Skeletal muscle cell (primary cell): ENCODE measurements at places on chromosomes 2 and 18.
A peak's percentile ranks its signal among the peaks of the same experiment; 100 is the strongest.

GRCh38 chr2:19879120-19879519, 22.7 kb downstream of the TTC32 start:
- no peak for DNase-seq

DNA sequence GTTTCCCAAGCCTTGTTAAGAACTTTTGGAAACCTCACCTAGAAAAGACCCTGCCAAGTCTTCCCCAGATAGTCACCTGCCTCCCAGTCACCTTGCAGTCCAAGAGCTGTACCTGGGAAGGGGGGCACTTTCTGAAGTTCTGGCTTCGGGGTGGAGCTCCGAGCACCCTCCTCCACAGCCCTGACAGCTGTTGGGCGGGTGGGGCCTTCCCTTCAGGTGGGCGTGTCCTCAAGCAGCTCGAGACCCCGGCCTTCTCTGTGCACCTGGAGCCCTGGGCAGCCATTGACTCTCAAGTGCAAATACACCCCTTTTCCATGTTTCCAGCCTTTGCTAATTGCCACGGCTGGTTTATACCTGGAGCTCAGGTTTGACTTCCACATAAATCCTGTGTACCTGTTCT, 37.0 kb upstream of the IGFBP5 start:
- no peak for DNase-seq

DNA sequence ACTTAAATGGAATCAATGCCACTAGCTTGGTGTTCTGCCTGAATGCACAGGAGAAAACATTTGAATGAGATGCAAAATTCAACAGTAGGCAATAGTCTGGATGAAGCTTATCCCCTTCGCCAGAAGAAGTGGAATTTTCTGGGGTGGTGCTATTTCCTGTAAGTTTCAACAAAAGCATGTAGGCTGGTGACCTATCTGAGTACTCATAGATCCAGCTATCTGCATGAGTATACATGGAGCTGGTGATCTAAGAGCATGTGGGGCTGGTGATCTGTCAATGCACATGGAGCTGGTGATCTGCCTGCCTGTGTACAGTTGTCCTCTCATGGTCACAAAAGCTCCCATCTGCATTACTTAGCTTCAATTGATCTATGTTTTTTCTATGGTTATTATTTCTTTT, 71.2 kb downstream of the SLC9A4 start:
- no peak for DNase-seq

GRCh38 chr2:168583064-168583709, 127.1 kb downstream of the CERS6 start:
- no peak for DNase-seq

DNA sequence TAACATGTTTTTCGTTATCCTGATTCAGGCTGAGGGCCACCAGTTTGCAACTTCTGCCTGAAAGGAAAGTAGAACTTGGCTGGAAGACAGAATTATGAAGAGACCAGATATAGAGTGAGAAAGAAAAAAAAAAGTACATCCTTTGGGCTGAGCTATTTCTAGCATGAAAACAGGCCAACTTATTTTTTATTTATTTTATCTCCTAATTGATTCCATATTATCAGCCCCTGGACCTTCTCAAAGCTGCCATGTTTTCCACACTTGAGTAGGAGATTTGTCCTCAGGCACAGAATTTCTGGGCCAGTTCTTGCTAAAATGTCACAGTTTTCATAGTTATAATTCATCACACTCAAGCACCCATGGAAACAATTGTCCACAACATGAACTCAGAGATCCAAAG, 586.8 kb upstream of the CNTNAP5 start:
- no peak for DNase-seq

DNA sequence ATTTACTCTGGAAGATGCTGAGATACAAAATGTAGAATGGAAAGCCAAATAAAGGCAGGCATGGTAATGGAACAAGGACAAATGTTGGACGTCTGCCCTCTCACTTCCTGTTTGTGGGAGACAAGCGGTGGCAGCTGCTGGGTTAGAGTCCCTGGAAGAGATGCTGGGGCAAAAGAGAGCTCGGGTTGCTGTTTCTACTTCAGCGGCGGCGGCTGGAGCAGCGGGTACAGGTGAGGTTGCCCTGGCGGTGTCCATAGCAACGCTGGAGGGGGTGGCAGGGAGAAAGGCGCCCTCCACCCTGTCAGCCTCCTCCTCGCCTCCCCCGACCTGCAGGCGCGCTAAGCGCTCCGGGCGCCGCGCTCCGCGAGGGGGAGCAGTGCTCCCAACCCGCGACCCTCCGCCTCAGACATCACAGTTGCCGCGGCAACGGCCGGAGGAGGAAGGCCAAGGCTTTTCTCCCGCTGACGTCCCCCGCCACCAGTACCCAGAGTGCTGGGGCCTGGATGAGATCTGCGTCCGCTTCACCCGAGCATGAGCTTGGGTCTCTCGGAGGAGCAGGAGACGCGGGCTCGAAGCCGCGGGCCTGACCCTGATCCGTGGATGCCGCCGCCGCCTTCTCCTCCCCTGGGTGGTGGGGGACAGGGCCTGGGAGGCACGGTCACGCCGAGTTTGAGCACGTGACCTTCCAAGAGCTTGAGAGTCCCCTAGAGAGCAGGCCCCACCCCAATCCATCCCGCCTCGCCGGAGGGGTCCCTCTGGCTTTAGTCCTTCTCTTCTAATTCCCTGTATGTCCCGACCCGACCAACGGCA, 65.6 kb downstream of the NOL4 start:
- DNase-seq = no peak

GRCh38 chr2:54459037-54459441, 2.9 kb downstream of the SPTBN1 start:
- no peak for DNase-seq

DNA sequence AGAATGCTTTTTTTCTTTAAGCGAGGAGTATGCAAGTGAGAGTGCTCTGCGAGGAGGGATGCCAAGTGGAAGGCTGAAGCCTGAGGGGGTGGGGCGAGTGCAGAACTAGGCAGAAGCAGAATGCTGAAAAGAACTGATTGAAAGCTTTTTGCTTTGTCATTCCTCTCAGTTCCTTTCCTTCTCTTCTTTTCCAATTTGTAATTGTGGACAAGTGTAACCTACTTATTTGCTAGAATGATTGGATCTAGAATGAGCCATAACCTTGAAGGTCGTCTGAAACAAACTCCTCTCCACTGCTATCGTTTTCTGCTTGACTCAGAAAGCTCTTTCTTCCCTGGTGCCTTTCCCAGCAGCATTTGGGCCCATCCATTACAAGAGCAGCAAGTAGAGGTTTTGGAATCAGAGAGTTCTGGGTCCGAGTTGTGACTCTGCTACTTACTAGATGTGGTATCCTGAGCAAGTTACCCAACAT, 115.3 kb downstream of the METTL8 start:
- no peak for DNase-seq

DNA sequence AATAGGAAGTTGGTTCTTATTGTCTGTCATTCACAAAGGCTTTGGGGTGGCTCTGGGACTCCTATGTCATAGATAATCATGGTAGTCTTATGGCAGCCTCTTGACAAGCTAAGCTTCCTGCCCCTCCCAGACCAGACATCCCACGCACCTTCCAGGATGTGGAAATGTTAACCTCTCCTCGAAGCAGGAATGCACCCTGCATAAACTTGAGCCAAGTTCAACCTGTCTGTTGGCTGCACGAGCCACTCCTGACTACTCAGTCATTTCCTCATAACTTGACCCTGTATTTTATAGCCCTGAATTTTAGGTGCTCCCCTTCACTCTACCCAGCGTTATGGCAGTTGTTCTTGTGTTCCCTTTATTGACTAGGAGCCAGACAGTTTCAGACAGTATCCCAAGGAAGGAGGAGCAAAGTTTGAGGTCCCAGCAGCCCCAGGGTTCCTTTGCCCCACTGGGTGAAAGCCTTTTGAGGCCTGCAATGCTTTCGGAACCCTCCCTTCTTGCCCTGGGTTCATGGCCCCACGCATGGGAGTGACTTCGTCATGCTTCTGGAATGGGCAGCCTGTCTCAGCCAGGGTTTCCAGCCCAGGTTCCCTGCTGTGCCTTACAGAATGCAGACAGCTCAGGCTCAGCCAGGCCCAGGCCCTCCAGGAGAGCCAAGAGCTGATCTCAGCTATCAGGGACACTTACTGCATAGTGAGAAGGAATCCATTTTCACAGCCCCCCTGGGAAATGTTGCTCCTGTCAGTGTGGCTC, 15.6 kb upstream of the INO80C start:
- DNase-seq = peak; percentile 60

- no peak for DNase-seq
Measured at GRCh38 chr2:11224887-11225286, 69.6 kb downstream of the SLC66A3 start.

- no peak for DNase-seq
Measured at GRCh38 chr2:118721817-118722551, 125.5 kb downstream of the EN1 start.

DNA sequence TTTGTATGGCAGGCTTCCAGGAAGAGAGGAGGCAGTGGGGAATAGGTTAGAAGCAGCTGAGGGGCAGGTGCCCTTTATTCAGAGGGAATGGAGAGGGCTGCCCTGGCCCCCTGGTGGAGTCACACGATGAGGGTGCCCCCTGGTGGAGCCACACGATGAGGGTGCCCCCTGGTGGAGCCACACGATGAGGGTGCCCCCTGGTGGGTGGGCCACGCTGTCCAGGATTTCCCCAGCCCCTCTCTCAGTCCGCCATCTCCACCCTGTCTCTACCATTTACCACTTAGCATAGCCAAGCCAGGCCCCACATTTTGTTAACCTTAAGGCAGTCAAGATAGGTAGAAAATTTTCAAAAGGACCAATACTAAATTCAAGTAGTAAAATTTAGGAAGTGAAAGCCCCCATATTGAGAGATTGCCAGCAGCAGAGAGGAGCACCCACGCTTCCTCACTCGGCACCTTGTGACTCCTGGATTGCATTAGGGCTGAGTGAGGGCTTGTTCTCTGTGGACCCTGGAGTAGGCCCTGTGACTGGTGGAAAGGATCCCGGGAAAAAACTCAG, 10.4 kb upstream of the FAM228A start:
- DNase-seq = no peak

- no peak for DNase-seq
Measured at GRCh38 chr18:59308938-59309260, 9.6 kb downstream of the CPLX4 start.

DNA sequence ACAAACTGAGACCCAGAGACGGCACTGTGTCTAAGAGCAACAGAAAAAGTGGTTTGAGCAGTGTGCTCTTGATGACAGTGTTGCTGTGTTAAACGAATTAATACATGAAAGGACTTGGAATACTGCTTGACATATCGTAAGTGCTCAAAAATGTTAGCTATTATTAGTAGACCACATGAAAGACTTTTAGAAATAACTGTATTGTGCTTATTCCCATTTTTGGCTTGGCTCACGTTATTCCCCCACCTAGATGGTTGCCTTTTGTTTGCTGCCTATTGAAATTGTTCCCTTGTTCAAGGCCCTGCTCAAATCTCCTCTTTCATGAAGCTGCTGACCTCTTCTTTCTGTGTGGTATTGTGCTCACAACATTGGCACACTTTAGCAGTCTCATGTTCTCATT, 27.8 kb upstream of the C2orf74 start:
- DNase-seq = no peak

DNA sequence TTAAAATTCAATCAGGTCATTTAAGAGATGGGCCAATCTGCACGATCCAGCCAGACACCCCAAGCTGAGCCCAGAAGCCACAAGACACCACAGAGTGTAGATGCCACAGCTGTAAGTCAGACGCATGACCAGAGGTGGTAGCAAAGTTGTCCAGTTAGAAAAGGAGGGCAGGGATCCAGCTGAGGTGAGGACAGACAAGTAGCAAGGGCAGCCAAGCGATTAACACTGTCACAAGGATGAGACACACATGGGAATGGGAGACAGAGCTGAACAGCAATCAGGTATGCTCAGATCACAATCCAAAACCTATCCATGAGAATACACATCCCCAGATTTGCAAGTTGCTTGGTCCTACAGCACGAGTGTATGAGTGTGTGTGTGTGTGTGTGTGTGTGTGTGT, 143.4 kb upstream of the STK17B start:
- DNase-seq = no peak

DNA sequence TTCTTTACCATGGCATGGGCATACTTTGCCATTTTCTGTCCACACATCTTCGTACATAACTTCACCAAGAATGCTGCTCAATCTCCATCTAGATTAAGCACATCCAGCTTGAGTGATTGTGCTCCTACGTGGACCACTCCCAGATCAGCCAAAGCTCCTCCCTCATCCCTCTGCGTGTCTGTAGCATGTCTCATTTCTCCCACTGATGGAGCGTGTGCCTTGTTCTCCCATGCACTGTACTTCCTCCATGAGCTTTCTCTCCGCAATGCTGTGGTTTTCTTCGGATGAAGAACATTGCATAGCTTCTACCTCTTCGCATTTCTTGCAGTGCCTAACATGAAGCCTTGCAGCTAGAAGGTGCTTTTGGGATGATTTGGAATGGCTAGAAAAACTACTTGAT, 13.5 kb downstream of the CCL20 start:
- DNase-seq = no peak

GRCh38 chr2:25366629-25367028, 24.9 kb upstream of the DNMT3A start:
- no peak for DNase-seq

DNA sequence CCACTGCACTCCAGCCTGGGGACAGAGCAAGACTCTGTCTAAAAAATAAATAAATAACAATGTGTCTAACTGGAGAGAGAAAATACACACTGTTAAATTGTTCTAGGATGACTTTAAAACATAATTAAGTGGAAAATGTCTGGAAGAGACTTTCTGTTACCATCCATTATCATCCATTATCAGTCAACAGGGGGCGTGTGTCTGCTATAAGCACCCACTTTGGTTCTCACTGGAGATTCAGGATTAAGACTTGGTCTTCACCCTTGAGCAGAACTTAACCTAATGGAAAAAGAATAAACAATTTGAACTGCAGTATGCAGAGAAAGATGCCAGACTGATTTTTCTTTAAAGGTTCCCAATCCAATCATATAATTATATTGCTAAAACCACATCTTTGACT, 999.8 kb upstream of the GYPC start:
- DNase-seq = no peak

GRCh38 chr2:131413785-131414184, 49.8 kb upstream of the RAB6D start:
- no peak for DNase-seq

GRCh38 chr2:190137561-190137960, 75.0 kb upstream of the MSTN start:
- no peak for DNase-seq

DNA sequence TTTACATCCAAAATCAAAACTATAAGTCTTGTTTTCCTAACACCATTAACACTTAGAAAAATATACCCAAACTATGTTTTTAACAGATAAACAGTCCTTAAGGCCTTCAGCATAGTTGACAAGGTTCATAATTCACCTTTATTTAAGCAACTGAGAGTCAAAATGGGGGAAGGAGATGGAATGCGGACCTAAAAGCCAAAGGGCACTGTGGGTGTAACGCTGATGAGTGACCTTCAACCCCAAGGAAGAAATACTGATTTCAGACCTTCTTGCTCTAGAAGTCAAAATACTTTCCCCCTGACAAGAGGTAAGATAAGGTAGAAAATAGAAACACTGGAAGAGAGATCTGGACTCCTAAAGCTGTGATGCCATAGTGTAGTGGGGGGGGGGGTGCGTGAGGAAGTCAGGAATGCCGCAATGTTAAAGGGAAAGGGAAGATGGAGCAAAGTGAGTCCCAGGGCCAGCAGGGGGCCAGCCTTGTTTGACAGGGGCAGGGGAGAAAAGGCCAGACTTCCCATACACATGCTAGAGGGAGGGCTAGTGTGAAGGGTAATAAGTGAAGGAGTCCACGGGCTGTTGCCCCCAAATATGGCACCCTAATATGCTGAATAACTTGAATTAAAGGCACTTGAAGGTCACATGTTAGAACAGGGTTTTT, 31.4 kb downstream of the CCDC93 start:
- DNase-seq = no peak

GRCh38 chr18:58803978-58804377, 60.7 kb upstream of the ZNF532 start:
- DNase-seq = no peak

- no peak for DNase-seq
Measured at GRCh38 chr2:16186661-16187481, 246.5 kb downstream of the MYCN start.
